ENCODE measurements at places on chromosomes 2 and 18. TPM values are rescaled to one million over a fixed set of nuclear protein-coding genes. Genes with fewer than 3 reads are reported as not detected.
A peak's percentile ranks its signal among the peaks of the same experiment; 100 is the strongest.

Gene COLEC12
- not detected for total RNA-seq

Gene VWA3B
- total RNA-seq = not detected

Gene ANKRD23
- 5.3 TPM for total RNA-seq

Gene RSAD2
- 10.2 TPM for total RNA-seq

Gene RAB27B
- 0.35 TPM for total RNA-seq

Gene TTC27
- 33.7 TPM for total RNA-seq

Gene IL1RL2
- 1.5 TPM for total RNA-seq

Gene SCN1A
- total RNA-seq = not detected

Gene TRPM8
- not detected for total RNA-seq

Gene ZSWIM2
- total RNA-seq = not detected

Gene CUL3
- total RNA-seq = 77.6 TPM

Gene NPPC
- 0.35 TPM for total RNA-seq

Gene IKZF2
- total RNA-seq = 8.3 TPM

Gene CFC1
- not detected for total RNA-seq

GRCh38 chr2:111236025-111236424 lies 115.3 kb downstream of the BCL2L11 start:
- no peaks in the 10 kb centered on the region for H3K4me1 ChIP-seq
- no peaks in the 10 kb centered on the region for H3K36me3 ChIP-seq
- H3K4me3 ChIP-seq = no peak overlapping the region
- peaks cover 2% of the 10 kb centered on the region for H3K27me3 ChIP-seq

GRCh38 chr2:38147333-38148121 lies 71.6 kb upstream of the CYP1B1 start:
- H3K4me1 ChIP-seq = peaks cover 13% of the 10 kb centered on the region
- H3K36me3 ChIP-seq = no peaks in the 10 kb centered on the region
- H3K27me3 ChIP-seq = peaks cover 5% of the 10 kb centered on the region
- no peak for DNase-seq
- H3K4me3 ChIP-seq = no peak overlapping the region

GRCh38 chr2:47265751-47266231 lies 110.7 kb upstream of the STPG4 start:
- no peaks in the 10 kb centered on the region for H3K36me3 ChIP-seq
- no peak overlapping the region for H3K27ac ChIP-seq
- DNase-seq = no peak
- no peaks in the 10 kb centered on the region for H3K4me1 ChIP-seq

DNA sequence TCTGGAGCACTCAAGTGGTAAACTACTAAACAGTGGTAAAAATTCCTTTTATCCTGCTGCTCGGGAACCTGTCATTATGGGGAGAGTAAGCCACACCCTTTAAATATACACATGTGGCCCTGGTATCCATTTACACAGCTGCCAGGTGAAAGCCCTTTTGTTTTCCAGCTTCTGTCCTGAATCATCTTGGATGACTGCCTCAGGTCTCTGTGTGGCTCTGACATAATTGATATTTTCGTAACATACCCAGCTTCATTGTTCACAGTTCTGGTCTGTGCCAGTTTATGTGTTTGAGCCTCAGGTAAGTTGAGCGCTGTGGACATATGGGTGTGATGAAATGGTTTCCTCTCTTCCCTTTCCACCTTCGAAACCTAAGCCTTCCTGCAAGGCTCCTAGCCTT lies 15.7 kb upstream of the TTC39C start:
- no peak for DNase-seq
- H3K27me3 ChIP-seq = peaks cover 2% of the 10 kb centered on the region
- peaks cover 40% of the 10 kb centered on the region for H3K4me1 ChIP-seq
- H3K36me3 ChIP-seq = no peaks in the 10 kb centered on the region
- H3K4me3 ChIP-seq = no peak overlapping the region

- H3K4me1 ChIP-seq = peaks cover 61% of the 10 kb centered on the region
- peak within 1 kb of the TSS; percentile 89 for H3K4me3 ChIP-seq
- H3K27ac ChIP-seq = peak within 1 kb of the TSS; percentile 98
- no peaks in the 10 kb centered on the region for H3K27me3 ChIP-seq
Measured at GRCh38 chr2:230326453-230327417, at the start of gene SP140L. TSS of gene SP140L (plus strand) at chr2:230327193. CDS start at chr2:230327270, 77 bp downstream.

GRCh38 chr18:37529863-37530262 lies 35.7 kb downstream of the CELF4 start:
- H3K27me3 ChIP-seq = peaks cover 24% of the 10 kb centered on the region
- no peaks in the 10 kb centered on the region for H3K36me3 ChIP-seq
- no peaks in the 10 kb centered on the region for H3K4me1 ChIP-seq
- DNase-seq = no peak

GRCh38 chr18:48919547-48919946 lies 31.2 kb downstream of the SMAD7 start:
- peaks cover 29% of the 10 kb centered on the region for H3K4me1 ChIP-seq
- no peak for DNase-seq
- H3K36me3 ChIP-seq = peaks cover 16% of the 10 kb centered on the region
- H3K27ac ChIP-seq = no peak overlapping the region
- H3K4me3 ChIP-seq = no peak overlapping the region

- peaks cover 43% of the 10 kb centered on the region for H3K27me3 ChIP-seq
- peak within 1 kb of the TSS; percentile 27 for H3K27ac ChIP-seq
- no peaks in the 10 kb centered on the region for H3K36me3 ChIP-seq
- H3K4me3 ChIP-seq = peak within 1 kb of the TSS; percentile 66
- peaks cover 14% of the 10 kb centered on the region for H3K4me1 ChIP-seq
- peak; percentile 59 for DNase-seq
Measured at GRCh38 chr2:46471-47345, at the start of gene FAM110C. TSS of gene FAM110C (minus strand) at chr2:46505. CDS start at chr2:46385, 120 bp downstream.

- peaks cover 8% of the 10 kb centered on the region for H3K27me3 ChIP-seq
- H3K4me3 ChIP-seq = no peak overlapping the region
- H3K4me1 ChIP-seq = no peaks in the 10 kb centered on the region
- no peaks in the 10 kb centered on the region for H3K36me3 ChIP-seq
- no peak for DNase-seq
- no peak overlapping the region for H3K27ac ChIP-seq
Measured at GRCh38 chr2:142914507-142915313, 37.2 kb downstream of the KYNU start.

DNA sequence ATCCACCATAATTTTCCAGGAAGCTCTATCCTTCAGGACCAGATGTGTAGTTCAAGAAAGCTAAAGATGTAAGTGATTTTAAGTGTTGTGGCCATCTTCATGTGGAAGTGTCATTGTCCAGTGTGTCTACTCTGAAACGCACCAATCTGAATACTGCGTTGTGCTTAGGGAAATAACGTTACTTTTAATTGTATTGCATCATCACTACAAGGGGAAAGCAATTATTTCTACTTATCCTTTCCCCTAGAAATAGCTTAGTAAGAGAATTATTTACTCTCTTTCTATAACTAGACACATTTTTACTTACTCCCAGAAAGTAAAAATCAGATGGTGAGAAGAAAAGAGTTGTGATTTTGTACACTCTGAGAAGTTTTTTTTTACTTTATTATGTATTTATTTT lies 102.4 kb upstream of the DLGAP1 start:
- no peaks in the 10 kb centered on the region for H3K27me3 ChIP-seq
- no peaks in the 10 kb centered on the region for H3K4me1 ChIP-seq
- no peak overlapping the region for H3K27ac ChIP-seq
- no peak overlapping the region for H3K4me3 ChIP-seq
- DNase-seq = no peak

DNA sequence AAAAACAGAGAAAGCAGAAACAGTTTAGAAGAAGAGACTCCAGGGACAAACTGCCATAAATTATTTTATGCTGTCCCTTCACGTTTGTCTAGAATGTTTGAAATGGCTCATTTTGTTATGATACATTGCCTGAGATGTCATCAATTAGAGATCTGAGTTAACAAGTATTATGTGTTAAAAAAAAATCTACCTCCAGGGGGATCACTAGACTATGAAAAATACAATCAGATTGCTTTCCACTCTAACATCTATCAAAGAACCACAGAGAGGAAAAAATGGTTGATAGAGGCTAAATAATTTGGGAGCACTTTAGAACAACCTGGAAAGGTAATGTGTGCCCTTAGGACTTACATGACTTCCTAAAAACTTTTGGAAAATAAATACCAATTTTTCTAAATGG lies 103.8 kb upstream of the CCDC150 start:
- DNase-seq = no peak
- H3K4me1 ChIP-seq = no peaks in the 10 kb centered on the region
- no peaks in the 10 kb centered on the region for H3K36me3 ChIP-seq
- peaks cover 7% of the 10 kb centered on the region for H3K27me3 ChIP-seq
- H3K4me3 ChIP-seq = no peak overlapping the region
- no peak overlapping the region for H3K27ac ChIP-seq

DNA sequence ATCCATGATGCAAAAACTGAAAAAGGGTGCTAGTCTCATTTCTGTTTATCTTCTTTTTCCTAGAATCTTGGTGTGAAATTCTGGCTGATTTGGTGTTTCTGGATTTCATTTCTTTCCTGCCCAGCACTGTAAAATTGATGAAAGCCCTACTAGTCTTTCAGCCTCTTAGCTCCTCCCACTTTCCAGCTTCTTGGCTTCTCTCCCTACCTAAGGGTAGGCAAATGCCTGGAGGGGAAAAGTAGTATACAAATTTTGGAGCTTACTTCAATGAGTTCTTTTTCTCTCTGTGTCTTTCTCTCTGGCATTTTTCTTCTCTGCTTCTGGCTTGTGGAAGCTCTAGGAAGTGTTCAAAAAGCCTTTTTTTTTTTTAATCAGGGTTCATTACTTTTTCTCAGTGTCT lies 160.5 kb downstream of the XIRP2 start:
- H3K27me3 ChIP-seq = no peaks in the 10 kb centered on the region
- no peak overlapping the region for H3K27ac ChIP-seq
- H3K4me3 ChIP-seq = no peak overlapping the region
- H3K4me1 ChIP-seq = no peaks in the 10 kb centered on the region

DNA sequence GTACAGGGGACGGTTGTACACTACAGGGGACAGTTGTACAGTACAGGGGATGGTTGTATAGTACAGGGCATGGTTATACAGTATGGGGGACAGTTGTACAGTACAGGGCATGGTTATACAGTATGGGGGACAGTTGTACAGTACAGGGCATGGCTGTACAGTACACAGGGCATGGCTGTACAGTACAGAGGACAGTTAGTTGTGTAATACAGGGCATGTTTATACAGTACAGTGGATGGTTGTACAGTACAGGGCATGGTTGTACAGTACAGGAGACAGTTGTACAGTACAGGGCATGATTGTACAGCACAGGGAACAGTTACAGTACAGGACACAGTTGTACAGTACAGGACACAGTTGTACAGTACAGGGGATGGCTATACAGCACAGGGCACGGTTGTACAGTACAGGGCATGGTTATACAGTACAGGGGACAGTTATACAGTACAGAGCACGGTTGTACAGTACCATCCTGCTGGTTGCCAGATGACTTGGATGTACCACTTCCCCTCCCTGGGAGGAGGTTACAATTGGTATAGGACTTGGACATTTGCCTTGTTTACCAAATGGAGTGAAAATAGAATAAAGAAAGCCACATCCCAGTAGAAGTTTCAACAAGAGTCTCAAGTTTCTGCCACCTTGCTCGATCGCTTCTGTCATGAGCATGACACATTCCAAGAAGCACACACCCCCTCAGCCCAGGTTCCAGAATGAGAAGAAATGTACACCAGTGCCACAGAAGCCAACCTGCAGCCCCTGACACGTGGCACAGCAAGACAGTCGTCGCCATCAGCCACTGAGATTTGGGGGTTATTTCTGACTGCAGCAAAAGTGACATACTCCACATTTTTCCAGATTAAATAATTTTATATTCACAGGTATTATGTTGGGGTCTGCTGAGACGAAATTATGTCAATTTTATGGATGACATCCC lies 16.0 kb downstream of the CYRIA start:
- no peak overlapping the region for H3K27ac ChIP-seq
- peak; percentile 55 for DNase-seq
- H3K27me3 ChIP-seq = no peaks in the 10 kb centered on the region
- H3K4me1 ChIP-seq = peaks cover 19% of the 10 kb centered on the region
- H3K4me3 ChIP-seq = no peak overlapping the region

GRCh38 chr18:27564066-27564465 lies 379.0 kb upstream of the CHST9 start:
- H3K4me1 ChIP-seq = no peaks in the 10 kb centered on the region
- H3K27me3 ChIP-seq = no peaks in the 10 kb centered on the region
- no peak overlapping the region for H3K4me3 ChIP-seq
- DNase-seq = no peak
- H3K36me3 ChIP-seq = no peaks in the 10 kb centered on the region

DNA sequence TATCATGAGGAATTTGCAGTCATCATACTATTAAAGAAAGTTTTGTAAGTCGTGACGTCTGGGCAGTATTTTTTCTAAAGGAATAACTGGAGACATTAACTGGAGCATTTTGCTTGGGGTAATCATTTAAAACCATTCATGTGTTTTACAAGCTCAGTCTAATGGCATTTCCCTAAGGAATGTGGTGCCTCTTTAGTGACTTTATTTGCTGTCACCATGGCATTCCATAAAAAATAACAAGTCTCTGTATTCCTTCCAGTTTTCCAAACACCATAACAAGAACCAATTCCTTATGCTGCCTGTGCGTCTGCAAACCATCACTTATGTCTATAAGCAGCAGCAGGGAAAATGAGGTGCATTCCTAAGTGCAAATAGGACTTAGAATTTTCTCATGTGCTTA lies 82.8 kb downstream of the EPB41L3 start:
- no peaks in the 10 kb centered on the region for H3K36me3 ChIP-seq
- DNase-seq = no peak
- no peak overlapping the region for H3K4me3 ChIP-seq
- H3K27me3 ChIP-seq = no peaks in the 10 kb centered on the region
- peaks cover 34% of the 10 kb centered on the region for H3K4me1 ChIP-seq
- H3K27ac ChIP-seq = no peak overlapping the region

DNA sequence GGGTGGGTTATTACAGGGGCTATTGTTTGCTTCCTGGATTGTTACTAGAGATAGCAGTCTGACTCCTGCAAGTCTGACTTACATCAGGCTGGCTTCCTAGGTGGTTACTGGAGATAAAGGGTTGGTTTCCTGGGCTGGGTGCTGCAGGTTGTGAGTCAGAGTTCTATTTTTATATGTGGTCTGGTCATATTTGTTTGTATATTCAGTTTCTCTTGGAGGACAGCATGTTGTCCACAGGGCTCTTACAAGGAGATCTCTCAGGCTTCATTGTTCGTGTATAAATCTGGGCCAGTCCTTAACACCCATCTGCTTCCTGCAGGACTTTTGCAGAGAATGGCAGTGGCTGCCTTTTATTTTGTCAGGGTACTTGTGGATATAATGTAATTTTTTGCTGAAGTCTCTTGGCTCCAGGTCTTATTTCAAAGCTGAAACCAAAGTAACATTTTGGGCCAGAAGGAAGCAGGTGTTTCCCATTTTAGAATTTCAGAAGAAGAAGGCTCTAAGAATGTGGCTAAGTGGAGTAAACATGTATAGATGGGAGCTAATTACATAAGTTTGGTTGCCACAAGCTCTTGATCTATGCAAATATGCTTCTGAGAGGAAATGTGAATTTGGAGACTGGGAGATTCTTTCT lies 65.9 kb upstream of the SLC16A14 start:
- no peak overlapping the region for H3K4me3 ChIP-seq
- no peaks in the 10 kb centered on the region for H3K36me3 ChIP-seq
- H3K4me1 ChIP-seq = no peaks in the 10 kb centered on the region
- no peak for DNase-seq
- no peaks in the 10 kb centered on the region for H3K27me3 ChIP-seq

- H3K4me1 ChIP-seq = no peaks in the 10 kb centered on the region
- H3K27ac ChIP-seq = no peak overlapping the region
- no peaks in the 10 kb centered on the region for H3K27me3 ChIP-seq
- no peaks in the 10 kb centered on the region for H3K36me3 ChIP-seq
- DNase-seq = no peak
Measured at GRCh38 chr18:30992231-30992630, 50.3 kb downstream of the DSC3 start.
